ENCODE measurements at places on chromosomes 16 and 17.

DNA sequence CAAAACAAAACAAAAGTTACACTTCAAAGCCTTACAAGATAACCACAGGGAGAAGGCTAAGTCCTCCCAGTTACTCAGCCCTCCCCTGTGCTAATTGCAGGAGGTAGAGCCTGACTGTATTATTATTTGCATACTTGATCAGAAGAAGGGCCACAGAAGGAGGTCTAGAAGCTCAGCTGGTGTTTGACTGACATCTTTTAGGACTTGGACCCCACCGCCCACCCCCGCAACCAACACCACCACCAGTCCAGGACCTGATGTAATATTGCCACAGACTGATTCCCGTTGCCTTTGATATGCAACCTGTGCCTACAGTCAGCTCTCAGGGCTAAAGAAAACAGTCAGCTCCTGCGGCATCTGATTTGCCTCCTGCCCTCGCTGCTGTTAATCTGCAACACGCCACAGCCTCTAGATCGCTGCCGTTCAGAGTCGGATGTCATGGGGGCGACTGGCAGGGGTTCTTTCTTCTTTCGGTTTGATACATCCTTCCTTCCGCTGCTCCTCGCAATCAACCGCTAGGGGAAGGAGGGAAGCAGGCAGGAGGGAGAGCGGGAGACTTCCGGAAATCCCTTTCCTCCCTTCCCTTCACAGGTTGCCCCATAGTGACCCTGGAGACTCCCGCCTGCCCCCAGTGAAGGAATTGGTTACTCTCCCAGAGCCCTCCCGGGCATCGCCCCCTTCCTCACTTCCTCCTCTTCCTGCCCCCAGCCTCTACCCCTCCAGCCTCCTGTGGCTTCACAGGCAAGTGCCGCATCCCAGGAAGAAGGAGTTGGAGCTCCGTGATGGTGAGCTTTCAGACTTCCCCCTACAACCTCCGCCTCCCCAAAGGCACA is 90.5 kb upstream of the SOX9 start:
- DNase-seq = peak; percentile 16
- no peaks in the 10 kb centered on the region for H3K36me3 ChIP-seq

DNA sequence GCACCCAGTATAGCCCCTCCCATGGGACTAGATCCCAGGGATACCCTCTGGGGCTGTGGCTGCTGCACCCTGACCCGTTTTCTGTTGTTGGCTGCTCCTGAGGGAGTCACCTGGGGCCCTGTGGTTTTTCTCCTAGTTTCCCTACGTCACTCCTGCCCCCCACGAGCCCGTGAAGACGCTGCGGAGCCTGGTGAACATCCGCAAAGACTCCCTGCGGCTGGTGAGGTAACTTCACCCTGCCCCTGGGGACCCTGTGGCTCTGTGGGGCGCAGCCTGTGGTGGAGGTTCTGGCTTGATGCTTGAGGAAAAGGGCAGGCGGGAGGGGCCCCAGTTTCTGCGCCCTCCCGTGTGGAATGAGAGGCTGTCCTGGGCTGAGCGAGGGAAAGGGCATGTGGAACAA is 27.2 kb downstream of the MGRN1 start:
- H3K27ac ChIP-seq = no peak overlapping the region
- no peak overlapping the region for H3K4me3 ChIP-seq
- DNase-seq = no peak
- H3K36me3 ChIP-seq = peaks cover 24% of the 10 kb centered on the region
- no peaks in the 10 kb centered on the region for H3K27me3 ChIP-seq

GRCh38 chr16:49282690-49283375 is 1.2 kb upstream of the CBLN1 start:
- no peak overlapping the region for H3K27ac ChIP-seq
- DNase-seq = peak; percentile 12
- H3K4me3 ChIP-seq = no peak overlapping the region
- no peaks in the 10 kb centered on the region for H3K4me1 ChIP-seq

DNA sequence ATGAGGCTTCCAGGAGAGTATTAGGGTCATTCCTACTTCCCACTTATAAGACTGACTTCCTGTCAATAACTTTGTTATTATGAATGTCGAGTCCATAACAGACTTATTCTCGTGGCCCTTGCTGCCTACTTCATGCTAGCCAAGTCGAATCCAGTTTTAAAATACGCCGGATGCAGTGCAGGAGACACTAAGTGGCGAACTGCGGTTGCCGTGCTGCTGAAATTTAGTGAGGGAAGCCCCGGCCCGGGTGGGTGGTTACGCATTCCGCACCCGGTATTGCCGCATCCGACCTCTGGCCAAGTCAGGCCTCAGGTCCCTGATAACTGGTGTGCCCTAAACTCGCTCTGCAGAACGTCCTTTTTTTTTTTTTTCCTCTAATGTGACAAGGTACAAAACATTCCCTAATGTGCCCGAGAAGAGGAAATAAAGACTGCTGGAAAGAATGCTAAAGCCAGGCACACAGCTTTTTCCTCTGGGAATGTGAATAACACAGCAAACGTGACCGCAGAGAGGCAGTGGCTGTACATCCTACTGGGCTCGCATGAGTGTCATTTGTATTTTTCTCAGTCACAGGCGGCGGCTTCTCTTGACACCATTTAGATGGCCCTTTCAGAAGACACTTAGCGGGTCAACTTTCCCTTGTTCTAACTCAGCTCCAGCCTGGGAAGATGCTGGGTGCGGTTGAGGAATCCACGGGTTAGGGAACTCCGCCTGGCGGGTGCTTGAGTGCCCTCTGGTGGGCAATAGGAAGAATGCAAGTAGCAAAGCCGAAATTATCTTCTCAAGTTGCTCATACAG is 7.1 kb upstream of the AKTIP start:
- peak overlapping the region; percentile 50 for H3K4me3 ChIP-seq
- peaks cover 50% of the 10 kb centered on the region for H3K4me1 ChIP-seq
- peak; percentile 67 for DNase-seq
- no peaks in the 10 kb centered on the region for H3K27me3 ChIP-seq
- H3K27ac ChIP-seq = peak overlapping the region; percentile 36

GRCh38 chr17:37177254-37177870 is 198.4 kb upstream of the C17orf78 start:
- no peak overlapping the region for H3K4me3 ChIP-seq
- H3K27ac ChIP-seq = no peak overlapping the region
- peaks cover 11% of the 10 kb centered on the region for H3K36me3 ChIP-seq

- H3K36me3 ChIP-seq = peaks cover 27% of the 10 kb centered on the region
- H3K27me3 ChIP-seq = no peaks in the 10 kb centered on the region
- H3K27ac ChIP-seq = no peak overlapping the region
- DNase-seq = no peak
- H3K4me3 ChIP-seq = no peak overlapping the region
These were observed 2.6 kb upstream of the TMEM88 start for GRCh38 chr17:7852262-7852670.

GRCh38 chr16:84036131-84036530 is 6.5 kb downstream of the SLC38A8 start:
- no peaks in the 10 kb centered on the region for H3K4me1 ChIP-seq
- H3K4me3 ChIP-seq = no peak overlapping the region
- no peak for DNase-seq

GRCh38 chr17:330993-331701 is 21.5 kb downstream of the RPH3AL start:
- H3K36me3 ChIP-seq = peaks cover 23% of the 10 kb centered on the region
- no peak overlapping the region for H3K4me3 ChIP-seq
- DNase-seq = no peak
- no peaks in the 10 kb centered on the region for H3K4me1 ChIP-seq

GRCh38 chr17:42441371-42442195 is 17.1 kb upstream of the ATP6V0A1 start:
- no peak overlapping the region for H3K4me3 ChIP-seq
- H3K27me3 ChIP-seq = no peaks in the 10 kb centered on the region
- DNase-seq = peak; percentile 89
- peaks cover 42% of the 10 kb centered on the region for H3K4me1 ChIP-seq
- peak overlapping the region; percentile 58 for H3K27ac ChIP-seq

GRCh38 chr17:3532106-3532858 is 25.3 kb downstream of the TRPV3 start:
- H3K27me3 ChIP-seq = no peaks in the 10 kb centered on the region
- H3K27ac ChIP-seq = no peak overlapping the region
- peaks cover 49% of the 10 kb centered on the region for H3K4me1 ChIP-seq

DNA sequence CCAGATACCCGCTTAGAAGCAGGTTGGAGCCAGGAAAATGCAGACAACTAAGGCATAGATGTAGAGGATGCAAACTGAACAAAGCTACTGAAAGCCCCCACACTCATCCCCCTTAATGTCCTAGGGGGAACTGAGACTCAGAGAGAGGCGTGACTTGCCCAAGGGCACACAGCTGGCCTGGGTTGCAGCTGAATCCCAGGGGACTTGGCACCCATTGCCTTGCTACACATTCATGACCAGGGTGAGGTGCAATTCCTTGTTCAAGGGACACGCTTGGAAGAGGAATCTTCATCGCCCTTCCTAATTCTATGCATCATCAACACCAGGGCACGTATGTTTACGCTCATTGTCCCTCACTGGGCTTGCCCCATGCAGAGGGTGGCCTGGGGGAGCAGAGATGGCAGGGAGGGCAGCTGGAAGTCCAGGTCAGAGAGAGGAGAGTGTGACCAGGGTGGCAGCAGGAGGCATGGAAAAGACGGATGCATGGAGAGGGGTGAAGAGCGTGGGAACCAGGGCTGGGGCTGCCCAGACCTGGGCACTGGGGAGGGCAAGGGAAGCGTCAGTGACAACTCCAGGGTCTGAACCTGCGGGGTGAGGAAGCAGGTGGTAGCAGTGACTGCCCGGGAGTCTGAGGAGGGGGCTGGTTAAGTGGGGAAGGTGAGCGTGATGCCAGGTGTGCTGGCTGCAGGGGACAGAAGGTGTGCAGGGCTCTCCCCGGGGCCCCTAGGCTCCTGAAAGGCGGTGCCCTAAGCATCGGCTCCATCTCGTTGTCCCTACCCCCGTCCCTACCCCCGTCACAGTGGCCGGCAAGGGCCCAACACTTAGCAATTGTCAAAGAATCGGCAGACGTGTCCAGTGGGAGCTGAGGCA is 267.1 kb upstream of the TNRC6C start:
- no peak overlapping the region for H3K27ac ChIP-seq
- no peak for DNase-seq
- no peaks in the 10 kb centered on the region for H3K4me1 ChIP-seq
- no peak overlapping the region for H3K4me3 ChIP-seq
- peaks cover 19% of the 10 kb centered on the region for H3K27me3 ChIP-seq

DNA sequence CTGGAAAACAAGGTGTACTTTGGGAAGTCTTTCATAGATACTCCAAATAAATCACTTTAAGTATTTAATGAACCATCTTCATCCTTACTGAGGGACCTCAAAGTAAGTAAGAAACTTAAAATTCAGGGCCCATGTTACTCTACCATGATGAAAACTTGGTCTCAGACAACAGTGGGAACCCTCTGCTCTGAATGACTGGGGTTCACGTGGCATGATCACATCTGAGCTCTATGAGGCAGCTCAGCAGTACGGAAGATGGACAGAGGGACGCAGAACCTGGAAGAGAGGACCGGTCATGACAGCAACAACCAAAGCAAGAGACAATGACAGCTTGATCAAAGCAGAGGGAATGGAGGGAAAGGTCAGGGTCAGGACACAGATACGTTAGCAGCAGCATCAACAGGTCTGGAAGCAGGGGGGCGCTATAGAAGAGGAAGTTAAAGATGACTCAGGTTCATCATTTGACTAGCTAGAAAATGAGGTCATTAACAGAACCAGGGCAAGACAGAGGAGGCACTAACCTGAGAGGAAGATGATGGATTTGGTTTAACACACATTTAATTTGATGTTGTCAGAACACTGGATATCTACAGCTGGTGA is 9.5 kb downstream of the XPO6 start:
- H3K4me1 ChIP-seq = peaks cover 26% of the 10 kb centered on the region
- peaks cover 23% of the 10 kb centered on the region for H3K36me3 ChIP-seq
- DNase-seq = no peak
- H3K27ac ChIP-seq = no peak overlapping the region
- no peaks in the 10 kb centered on the region for H3K27me3 ChIP-seq
- H3K4me3 ChIP-seq = no peak overlapping the region

DNA sequence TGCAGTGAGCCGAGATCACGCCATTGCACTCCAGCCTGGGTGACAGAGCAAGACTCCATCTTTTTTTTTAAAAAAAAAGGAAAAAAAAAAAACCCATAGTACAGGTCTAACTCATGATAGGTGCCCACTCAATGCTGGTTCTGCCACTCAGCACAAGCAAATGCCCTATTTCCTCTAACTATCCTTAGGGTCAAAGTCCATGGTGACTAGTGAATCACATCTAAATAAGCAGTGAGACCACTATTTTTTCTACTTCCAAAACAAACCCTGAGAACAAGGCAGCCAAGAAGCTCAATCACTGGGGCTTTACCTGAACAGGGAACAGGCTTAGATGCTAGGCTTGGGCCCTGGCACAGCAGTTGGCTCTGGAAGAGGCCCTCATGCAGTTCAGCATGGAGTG is 3.4 kb downstream of the BLTP2 start:
- H3K27ac ChIP-seq = peak overlapping the region; percentile 4
- H3K4me3 ChIP-seq = 0 out of 2 replicates have a peak overlapping the region, but pooled peaks have one; percentile 5
- H3K4me1 ChIP-seq = peaks cover 43% of the 10 kb centered on the region
- H3K36me3 ChIP-seq = peaks cover 24% of the 10 kb centered on the region
- H3K27me3 ChIP-seq = no peaks in the 10 kb centered on the region

- H3K36me3 ChIP-seq = no peaks in the 10 kb centered on the region
- DNase-seq = no peak
- H3K4me3 ChIP-seq = no peak overlapping the region
- no peaks in the 10 kb centered on the region for H3K4me1 ChIP-seq
These were observed 102.1 kb downstream of the PLCG2 start for GRCh38 chr16:81881228-81881627.

DNA sequence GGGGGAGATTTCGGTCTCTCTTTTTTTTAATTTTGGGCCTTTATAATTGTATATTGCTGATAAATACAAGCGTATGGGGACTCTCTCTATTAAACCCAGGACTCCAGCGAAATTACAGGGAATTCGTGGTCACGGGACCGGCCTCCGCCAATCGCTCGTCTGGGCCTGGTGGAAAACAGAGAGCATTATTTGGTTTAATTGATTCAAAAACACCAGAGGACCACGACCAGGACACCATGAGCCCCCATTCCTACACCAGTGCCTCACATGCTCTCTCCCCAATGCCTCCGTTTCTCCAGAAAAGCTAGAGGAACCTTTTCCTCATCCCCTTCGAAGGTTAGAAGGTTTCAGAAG is at the start of gene HOXB2:
HOXB2 (minus strand) TSS at position 88 of the 354 bp plus-strand sequence. CDS start 198 bp downstream, outside the sequence.
- H3K4me1 ChIP-seq = no peaks in the 10 kb centered on the region
- no peak within 1 kb of the TSS for H3K4me3 ChIP-seq
- peaks cover 97% of the 10 kb centered on the region for H3K27me3 ChIP-seq
- H3K36me3 ChIP-seq = no peaks in the 10 kb centered on the region

GRCh38 chr16:29994600-29995323 is 655 bp downstream of the HIRIP3 start:
- peak overlapping the region; percentile 92 for H3K4me3 ChIP-seq
- H3K4me1 ChIP-seq = peaks cover 24% of the 10 kb centered on the region
- no peak for DNase-seq
- peaks cover 12% of the 10 kb centered on the region for H3K36me3 ChIP-seq
- no peaks in the 10 kb centered on the region for H3K27me3 ChIP-seq
- H3K27ac ChIP-seq = peak overlapping the region; percentile 87
